ENCODE measurements at places on chromosomes 2 and 18.
A peak's percentile ranks its signal among the peaks of the same experiment; 100 is the strongest.

DNA sequence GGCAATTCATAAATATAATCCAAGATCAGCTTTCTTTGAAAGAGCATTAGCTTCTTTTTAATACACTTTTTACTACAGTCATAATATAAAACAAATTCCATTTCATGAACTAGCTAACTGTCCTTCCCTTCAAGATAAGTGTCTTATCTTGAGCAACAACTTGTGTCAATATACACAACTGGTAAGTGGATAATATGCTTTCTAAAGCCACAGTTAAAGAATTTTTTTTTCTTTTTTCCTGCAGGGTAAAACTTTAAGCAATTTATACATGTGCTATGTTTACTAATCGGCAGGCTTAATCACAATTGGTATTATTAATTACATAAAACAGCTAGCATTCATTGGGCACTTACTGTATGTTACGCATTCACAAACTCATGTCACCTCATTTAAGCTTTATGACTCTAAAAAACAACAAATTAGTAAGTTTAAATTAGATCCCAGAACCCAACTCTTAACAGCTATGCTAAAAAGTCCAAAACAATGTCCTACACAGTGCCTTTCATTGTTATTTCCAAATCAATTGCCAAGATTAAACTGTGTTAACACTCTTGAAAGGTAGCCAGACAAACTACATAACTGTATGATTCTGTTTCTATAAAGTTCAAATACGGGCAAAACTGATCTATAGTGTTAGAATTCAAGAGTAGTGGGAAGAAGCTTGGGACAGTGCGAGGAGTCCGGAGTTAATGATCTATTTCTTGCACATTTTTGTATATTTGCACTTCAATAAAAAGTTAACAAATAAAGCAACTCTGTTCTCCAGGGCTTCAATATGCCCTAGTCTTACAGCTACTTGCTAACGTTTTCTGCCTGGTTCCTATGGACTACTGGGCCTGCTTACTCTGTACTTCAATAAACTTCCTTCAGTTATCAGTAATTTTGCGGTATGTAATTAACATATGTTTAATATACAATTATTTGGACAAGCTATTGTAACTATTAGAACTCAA, 6.0 kb downstream of the TXNL1 start:
- no peak for DNase-seq

GRCh38 chr2:23918837-23919489, 8.0 kb downstream of the ATAD2B start:
- no peak for DNase-seq

GRCh38 chr18:49223837-49224529, 236.5 kb downstream of the DYM start:
- DNase-seq, result no peak

- DNase-seq, result no peak
These were observed 687.1 kb downstream of the DPP10 start for GRCh38 chr2:115129536-115129935.

- DNase-seq, result no peak
These were observed 48.8 kb downstream of the CABYR start for GRCh38 chr18:24187689-24188088.

DNA sequence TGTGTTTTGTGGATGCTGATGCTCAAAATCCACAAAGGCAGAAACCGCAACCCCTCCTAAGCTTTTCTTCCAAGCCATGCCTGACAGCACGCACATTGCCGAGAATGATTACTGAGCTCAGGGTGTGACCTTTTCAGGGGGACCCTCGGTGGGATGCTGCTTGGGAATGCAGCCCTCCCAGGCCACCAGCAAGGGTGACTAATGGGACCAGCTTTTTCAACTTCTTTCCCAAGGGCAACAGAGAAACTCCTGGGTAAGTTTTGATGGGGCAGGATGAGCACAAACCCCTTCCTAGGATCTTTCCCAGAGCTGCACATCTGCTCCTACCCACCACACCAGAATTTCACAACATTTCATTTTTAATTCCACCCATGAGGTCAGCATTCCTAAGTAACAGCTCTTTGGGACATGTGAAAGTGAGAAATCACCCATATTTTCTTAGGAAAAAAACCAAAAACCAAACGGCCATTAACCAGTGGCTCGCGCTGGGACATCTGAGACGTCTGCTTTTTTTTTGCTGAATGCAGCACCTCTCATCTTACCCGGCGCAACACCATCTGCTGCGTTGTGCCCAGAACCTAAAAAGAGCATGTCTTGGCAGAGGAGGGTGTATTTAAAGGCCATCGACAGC, 119.0 kb downstream of the ARL4C start:
- no peak for DNase-seq

GRCh38 chr2:174753038-174753633, 11.1 kb downstream of the CHRNA1 start:
- DNase-seq, result no peak

- DNase-seq, result no peak
These were observed 20.8 kb upstream of the TNS1 start for GRCh38 chr2:218023636-218024035.

DNA sequence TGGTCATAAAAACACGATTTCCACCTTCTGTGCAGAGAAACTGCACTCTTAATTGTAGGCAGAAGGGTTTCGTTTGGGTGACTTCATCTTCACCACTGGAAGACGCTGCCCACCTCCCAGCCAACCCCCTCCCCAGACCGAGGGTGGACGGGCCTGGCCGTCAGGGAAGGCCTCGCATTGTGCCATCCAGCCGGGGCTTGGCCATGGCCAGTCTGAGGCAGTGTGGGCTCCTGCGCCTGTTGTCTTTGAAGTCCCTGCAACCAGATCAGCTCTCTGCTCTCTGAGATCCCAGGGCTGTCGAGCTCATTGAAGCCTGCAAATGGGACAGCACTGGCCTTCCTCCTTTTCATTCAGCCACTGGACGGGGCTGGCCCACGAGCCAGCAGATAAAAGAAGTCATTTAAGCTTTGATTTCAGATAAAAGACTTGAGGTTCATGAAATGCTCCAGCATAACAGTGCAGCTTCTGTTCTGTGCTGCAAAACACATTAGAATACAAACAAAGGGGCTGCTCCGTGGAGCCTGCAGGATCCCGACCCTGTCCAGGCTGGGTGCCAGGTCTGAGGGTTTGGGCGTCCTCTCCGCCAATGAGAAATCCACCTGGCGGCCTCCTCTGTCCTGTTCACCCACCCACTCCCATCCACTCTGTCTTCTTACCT, 253.5 kb downstream of the LDLRAD4 start:
- no peak for DNase-seq

DNA sequence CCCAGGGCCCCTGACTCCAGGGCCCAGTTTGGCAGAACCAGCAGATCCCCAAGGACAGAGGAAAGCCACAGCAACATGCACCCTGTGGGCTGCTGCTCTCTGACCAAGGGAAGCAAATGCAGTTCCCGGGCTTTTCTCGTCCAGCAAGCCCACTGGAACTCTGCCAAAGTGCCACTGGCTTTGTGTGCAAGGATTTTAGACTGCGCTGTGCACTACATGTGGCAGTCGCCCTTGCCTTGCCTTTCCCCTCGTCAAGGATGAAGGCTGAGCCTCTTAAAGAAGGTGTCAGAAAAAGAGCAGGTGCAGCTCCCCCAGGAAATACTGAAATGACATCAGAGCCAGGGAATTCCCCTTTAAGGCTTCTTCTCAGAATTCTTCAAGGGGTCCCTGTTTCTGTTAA, 199.2 kb downstream of the TFCP2L1 start:
- no peak for DNase-seq

GRCh38 chr18:1213126-1213525, 308.5 kb downstream of the ADCYAP1 start:
- no peak for DNase-seq

DNA sequence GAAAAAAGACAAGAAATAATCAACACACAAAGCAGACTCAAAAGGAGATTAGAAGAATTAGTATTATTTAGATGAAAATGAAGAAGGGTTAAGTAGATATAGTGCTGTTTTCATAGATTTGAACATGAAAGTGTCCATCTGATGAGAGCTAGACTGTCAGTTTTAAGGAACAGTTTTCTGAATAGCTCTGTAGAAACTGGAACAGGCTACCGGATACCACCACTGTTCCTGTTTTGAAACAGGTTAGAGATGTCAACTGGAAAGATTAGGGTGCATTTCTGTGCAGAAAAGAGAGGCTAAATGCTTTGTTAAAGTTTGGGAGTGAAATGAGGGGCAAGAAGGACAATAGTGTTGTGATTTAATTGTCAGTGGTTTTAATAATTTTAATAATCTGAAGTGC, 908.8 kb downstream of the CNTNAP5 start:
- DNase-seq, result no peak

GRCh38 chr2:169619946-169620345, 35.8 kb downstream of the PPIG start:
- no peak for DNase-seq

DNA sequence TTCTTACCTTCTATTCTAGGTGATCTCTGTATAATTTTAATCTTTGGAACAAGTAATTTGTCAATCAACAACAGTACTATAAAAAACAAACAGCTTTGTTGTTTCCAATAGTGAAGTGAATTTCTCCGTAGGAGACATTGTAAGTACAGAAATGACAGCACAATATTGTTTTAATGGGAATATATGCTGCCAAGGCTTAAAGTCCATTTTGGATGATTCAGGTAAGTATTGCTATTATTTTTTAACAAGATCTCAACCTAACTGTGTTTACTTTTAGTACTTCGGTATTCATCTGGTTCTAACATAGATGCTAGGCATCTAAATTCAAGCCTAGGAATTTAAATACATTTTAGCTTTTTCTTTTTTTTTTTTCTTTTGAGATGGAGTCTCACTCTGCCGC, 105.8 kb downstream of the MEP1B start:
- DNase-seq, result no peak

DNA sequence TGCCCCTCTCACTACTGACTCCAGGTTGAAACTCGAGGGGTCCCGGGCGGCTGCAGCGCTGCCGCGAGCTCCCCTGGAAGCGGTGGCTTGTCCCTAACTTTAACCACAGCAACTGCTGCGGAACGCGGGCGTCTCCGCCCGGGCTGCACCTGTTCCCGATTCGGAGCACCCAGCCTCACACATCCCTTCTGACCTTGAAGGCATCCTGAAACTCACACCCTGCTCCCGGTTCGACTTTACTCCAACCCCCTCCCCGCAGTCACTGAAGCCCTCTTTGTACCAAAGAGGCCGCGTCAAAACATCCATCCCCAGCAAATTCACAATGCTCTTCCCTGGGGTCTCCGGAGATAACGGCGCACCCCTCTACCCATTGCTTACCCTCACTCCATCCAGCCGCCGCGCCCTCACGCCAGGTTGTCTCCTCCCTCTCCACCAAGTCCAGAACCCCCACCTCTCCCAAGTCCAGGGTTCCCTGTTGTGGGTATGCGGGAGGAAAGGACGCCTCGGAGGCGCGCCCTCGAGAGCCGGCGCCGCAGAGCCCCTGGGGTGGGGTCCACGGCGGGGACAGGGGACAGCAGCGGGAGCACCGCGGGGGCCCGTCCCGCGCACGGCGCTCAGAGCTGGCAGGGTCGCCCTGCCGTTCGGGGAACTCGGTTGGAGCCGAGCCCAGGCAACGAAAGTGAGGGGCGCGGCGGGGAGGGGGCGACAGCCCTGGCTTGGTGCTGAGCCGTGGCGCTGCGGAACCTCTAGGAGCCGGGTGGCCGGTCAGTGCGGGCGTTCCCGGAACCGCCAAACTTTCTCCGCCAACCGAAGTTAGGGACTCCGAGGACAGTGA, 934 bp downstream of the MYO5B start:
- DNase-seq, result peak; percentile 25

- no peak for DNase-seq
These were observed 207.6 kb upstream of the CCDC150 start for GRCh38 chr2:196431957-196432356.

GRCh38 chr2:147351784-147352183, 493.0 kb upstream of the ACVR2A start:
- no peak for DNase-seq

GRCh38 chr2:159792599-159792998, 5.4 kb downstream of the CD302 start:
- no peak for DNase-seq

DNA sequence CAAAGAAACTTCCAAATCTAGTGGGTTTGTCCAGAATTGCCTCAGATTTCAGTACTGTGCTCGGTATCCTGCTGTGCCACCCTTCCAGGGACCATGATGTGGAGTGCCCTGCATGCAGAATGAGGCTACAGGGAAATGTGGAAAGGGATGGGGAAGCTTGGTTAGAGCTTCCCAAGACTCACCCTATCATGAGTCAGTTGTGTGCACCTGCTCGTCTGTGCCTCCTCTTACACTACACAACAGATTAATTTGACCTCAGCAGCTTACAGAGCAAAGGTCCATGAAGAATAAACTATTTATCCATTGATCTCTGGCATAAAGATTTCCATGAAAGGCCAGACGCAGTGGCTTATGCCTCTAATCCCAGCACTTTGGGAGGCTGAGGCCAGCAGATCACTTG, 21.3 kb upstream of the NCK2 start:
- DNase-seq, result no peak

GRCh38 chr2:10868465-10869314, 43.0 kb upstream of the KCNF1 start:
- no peak for DNase-seq

DNA sequence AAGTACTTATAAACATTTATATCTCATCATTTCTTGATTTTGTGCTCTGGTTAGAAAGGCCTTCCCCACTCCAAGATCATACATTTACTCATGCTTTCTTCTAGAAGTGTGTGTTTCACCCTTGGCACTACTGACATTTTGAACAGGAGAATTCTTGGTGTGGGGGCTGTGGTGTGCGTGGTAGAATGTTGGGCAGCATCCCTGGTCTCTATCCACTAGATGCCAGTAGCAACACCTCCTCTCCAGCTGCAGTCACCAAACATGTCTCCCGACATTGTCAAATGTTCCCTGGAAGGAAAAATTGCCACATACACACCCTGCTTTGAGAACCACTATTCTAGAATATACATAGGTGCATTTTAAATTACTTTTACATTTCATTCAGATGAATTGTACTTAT, 8.7 kb upstream of the TGIF1 start:
- DNase-seq, result no peak

- no peak for DNase-seq
These were observed 39.6 kb upstream of the SERPINE2 start for GRCh38 chr2:224078656-224079055.

DNA sequence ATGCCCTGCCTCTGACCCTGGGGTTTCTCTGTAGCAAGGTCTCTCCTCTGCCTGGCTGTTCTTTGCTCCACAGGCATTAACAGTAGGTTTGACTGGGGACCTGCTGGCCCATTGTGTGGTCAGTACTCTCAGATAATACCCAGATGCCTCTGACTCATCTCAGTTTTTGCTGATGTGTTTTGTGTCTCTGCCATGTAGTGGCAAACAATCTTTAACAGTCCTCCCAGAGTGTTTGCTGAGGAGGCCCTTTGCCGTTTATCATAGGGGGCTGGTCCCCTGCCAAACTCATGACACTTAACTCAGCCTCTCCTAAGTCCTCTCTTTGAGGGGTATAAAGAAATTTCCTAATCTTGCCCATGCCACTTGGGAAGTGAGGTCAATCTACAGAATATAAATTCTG, 793.7 kb upstream of the FANCL start:
- no peak for DNase-seq

- DNase-seq, result no peak
These were observed 42.8 kb upstream of the IL1R1 start for GRCh38 chr2:102099536-102100298.

GRCh38 chr2:85917887-85918795, 29.4 kb upstream of the ST3GAL5 start:
- DNase-seq, result no peak
